Hair follicular keratinocyte (primary cell): ENCODE measurements at places on chromosomes 16 and 17. TPM values are rescaled to one million over a fixed set of nuclear protein-coding genes. Genes with fewer than 3 reads are reported as not detected.

BRIP1 gene
- 5.7 and 7.4 TPM in 2 replicates for total RNA-seq

TERB1 gene
- total RNA-seq: not detected in 2 replicates

SSH2 gene
- total RNA-seq: 9.8 and 13.8 TPM in 2 replicates

ERAL1 gene
- 43.0 and 78.7 TPM in 2 replicates for total RNA-seq

ANKS3 gene
- total RNA-seq: 12.6 and 17.0 TPM in 2 replicates
